ENCODE measurements at places on chromosomes 7 and 10.

GRCh38 chr7:111242141-111242755 is 151.3 kb downstream of the LRRN3 start:
- no peak for DNase-seq

- no peak for DNase-seq
These were observed 43.6 kb downstream of the NSUN6 start for GRCh38 chr10:18607503-18608378.

- no peak for DNase-seq
These were observed 23.2 kb upstream of the PIP4K2A start for GRCh38 chr10:22737587-22737986.

DNA sequence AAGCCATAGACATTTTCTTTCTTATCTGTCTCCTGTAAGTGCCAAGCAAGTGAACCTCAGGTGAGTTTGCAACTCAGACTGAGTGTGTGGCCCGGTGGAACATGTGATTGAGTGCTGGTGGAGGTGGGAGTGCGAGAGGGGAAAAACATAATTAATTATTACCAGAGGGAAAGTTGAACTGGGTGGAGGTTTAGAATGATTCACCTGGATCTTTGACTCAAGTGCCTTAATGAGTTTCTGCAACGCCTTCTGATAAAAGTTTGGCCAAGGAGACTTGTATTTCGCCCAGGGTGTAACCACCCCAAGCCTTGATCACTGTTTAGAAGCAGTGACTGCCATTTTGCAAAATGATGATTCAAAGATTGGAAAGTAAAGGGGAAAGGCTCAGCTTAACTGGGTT is 513.9 kb downstream of the GATA3 start:
- no peak for DNase-seq

GRCh38 chr10:22816298-22816653 is 101.9 kb upstream of the PIP4K2A start:
- DNase-seq = no peak

- no peak for DNase-seq
These were observed 9.4 kb upstream of the PIP4K2A start for GRCh38 chr10:22723783-22724182.

DNA sequence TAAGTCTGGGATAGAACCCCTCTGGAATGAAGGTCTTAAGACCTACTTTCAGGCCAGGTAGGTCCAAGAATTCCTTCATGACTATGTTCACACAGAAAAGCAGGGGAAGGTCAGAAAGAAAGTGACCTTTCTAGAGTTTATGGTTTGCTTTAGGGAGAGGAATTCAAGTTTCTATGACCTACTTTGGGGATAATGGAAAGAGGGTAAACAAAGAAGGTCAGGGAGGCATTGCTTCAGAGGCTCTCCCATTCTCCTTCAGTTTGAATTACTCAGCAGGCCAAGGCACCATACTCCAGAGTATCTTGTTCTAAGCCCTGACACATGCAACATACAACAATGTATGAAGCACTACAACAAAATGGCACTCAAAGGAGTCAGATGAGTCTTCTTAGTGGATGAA is 11.5 kb upstream of the MACC1 start:
- DNase-seq = no peak

- DNase-seq = no peak
These were observed 500.2 kb upstream of the GALNT17 start for GRCh38 chr7:70631718-70632117.

DNA sequence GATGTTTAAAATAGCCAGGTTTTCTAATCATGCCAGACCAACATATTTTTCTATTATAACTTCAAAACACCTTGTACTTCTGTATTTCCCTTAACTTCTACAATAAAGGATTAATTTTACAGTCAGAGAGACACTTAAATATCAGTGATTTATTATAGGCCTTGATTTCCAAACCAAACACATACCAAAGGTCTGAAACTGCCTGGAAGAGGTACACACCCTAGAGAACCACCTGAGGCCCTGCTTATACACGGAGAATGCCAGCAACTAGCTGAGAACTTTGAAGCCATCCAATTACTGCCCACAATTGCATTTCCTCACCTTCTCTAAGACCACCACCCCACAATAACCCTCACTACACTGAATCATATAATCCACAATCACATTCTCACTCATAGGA is 4.9 kb downstream of the CCDC6 start:
- no peak for DNase-seq

- DNase-seq = no peak
These were observed 5.3 kb downstream of the CLDN15 start for GRCh38 chr7:101232141-101232850.

DNA sequence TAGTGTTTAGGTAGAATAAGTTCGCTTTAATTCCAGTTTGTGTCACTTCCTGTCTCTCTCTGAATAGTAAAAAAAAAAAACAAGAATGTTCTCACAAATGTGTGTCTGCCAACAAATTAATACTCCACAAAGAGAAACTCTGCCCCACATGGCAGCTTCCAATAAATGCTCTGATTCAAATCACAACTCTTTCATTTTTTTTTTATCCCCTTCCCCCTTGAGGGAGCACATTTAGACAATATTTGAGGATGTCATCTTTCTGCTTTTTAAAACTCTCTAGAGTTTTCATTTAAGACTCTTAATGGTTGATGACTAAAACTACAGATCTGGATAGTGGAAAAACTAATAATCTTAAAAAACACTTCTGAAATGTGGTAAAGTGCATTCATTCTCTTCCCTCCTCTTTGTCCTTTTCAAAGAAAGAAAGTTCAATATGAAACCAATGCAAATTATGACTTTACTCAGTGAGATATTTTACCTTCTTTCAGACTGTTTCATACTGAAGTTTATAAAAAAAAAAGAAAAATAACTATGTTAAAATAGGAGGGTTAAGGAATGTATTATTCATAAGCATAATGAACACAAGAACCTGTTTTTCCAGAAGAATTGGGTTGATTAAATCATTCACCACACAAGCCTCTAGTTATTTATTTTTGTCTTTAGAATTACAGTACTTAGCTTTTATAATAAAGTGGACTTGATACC is 42.3 kb downstream of the ARID5B start:
- no peak for DNase-seq

GRCh38 chr10:75283078-75283670 is 47.4 kb upstream of the COMTD1 start:
- no peak for DNase-seq

DNA sequence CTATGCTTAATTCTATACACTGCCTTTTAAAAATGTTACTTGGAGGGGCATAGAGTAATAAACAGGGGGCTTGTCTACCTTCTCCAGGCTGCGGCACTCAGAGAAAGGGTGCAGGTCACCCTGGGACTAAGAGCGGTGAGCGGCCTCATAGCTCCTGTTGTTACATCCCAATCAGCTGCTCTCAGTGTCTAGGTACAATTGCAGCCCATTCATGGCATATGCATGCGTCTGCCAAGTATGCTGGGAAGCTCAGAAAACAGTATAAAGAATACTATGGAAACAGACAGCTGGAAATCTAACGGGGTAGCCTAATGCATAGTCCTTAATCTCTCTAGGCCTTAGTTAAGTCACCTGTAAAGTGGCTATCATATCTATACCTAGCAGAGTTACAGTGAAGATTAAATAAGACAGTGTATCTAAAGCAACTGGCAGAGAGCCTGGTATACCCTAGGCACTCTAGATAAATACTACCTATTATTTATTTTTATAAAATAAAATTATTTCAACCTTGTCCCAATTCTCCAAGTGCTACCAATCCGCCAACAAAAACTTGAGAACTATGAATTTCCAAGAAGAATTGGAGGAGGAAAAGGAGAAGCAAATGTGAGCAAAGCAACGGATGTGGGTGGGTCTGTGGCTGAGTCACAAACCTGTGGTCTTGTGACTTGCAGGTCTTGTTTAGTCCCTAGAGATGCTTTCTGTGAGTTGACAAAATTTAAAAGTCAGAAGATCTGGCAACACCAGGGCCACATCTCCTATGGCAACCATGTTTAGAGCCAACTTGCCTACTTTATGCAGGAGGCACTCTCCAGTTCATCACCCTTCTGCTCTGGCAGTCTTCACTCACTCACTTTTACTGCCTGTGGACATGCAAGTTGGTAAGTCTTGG is 183.0 kb downstream of the RAPGEF5 start:
- no peak for DNase-seq

DNA sequence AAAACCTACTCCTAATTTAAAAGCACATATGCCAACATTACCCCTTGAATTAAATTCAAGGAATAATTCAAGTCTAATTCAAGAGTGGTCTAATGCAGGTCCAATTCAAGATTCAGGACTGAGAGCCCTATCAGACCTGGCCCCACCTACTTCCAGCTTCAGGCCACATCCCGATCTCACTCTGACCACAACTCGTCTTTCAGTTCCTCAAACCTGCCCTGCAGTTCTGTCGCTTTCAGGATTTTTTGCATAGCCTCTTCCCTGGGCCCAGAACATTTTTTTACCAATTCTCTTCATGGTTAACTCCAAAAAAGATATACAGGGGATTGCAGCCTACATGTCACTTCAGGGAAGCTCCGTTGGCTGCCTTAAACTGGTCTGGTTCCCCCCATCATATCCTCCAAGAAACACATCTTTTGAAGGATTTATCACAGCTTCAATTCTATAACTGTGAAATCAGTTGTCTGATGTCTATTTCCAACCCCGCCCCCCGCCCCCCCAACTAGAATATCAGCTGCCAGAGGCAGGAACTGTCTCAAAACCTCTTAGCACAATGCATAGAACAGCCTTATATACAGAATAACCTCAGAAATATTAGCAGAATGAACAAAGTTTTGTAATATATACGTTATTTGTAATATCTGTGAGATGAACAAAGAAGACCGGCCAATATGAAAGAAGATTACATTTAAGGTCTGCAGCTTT is 20.8 kb downstream of the CCDC6 start:
- no peak for DNase-seq

DNA sequence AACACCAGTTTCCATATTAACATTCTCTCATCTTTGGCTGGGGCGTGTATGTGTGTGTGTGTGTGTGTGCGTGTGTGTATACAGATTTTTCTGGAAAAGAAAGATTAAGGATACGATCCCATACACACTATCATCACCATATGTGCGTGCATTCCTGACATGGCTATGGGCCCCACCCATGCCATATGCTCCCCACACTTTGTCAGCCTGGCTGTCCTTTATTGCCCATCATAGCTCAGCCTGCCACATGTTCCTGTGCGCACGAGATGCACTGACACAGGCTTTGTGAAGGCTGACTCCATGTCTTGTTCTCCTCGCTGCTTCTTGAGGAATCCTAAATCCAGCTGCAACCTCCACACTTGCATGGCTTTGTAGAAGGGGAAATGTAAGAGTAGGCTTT is 984.1 kb downstream of the LRMDA start:
- no peak for DNase-seq

DNA sequence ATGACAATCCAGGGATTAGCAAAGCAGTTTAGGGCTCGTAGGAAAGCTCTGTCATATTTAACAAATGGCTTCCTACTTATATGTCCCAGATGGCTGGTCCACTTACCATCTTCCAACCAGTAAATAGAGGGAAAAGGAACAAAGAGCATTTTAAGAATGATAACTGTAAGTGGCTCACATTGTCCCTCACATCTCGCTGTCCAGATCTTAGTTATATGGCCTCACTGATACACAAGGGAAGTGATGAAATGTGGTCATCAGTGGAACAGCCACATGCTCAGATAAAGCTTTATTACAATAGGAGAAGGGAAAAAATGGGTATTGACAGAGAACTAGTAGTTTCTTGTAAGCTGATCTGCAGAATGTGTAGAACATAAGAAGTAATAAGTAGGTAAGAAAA is 35.8 kb downstream of the IQUB start:
- DNase-seq = no peak

DNA sequence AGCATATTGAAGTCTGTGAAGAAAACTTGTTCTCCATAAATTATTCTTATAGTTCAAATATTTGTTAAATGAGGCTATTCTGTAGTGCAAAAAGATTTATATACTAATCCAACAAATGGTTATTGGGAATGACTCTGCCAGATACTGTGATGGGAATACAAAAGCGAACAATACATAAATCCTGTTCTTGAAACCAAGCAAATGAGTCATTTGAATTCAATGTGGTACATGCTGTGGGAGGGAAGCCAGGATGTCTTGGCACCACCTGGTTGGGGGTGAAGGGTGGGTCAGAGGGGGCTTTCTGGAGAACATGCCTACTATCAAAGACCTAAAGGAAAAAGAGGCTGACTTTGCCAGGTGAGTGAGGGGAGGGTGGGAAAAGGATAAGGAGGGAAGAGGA is 594.2 kb downstream of the CALN1 start:
- DNase-seq = no peak

- DNase-seq = no peak
These were observed 214.7 kb downstream of the FRMD4A start for GRCh38 chr10:14116021-14116420.

DNA sequence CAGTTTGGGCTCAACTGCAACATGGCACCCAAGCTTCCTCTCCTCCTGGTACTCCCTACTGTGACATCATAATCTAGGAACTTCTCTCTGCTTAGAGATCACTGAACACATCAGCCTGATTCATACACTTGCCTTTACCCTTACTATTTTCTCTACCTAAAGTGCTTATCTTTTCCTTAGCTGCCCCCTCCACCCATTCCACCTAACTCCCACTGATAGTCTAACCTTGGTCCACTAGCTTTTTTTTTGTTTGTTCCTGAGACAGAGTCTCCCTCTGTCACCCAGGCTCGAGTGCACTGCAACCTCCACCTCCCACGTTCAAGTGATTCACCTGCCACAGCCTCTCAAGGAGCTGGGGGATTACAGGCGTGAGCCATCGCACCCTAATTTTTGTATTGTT is 15.9 kb downstream of the CUL2 start:
- DNase-seq = no peak
